AG08395 (cell line): ENCODE measurements at places on chromosomes 6 and 20.

- peak; percentile 41 for DNase-seq
Measured at GRCh38 chr6:33983109-33983716, 162.7 kb downstream of the GRM4 start.

- no peak for DNase-seq
Measured at GRCh38 chr6:91082311-91082832, 495.5 kb upstream of the MAP3K7 start.

GRCh38 chr6:125714441-125715090 is 34.9 kb upstream of the HEY2 start:
- DNase-seq: no peak

DNA sequence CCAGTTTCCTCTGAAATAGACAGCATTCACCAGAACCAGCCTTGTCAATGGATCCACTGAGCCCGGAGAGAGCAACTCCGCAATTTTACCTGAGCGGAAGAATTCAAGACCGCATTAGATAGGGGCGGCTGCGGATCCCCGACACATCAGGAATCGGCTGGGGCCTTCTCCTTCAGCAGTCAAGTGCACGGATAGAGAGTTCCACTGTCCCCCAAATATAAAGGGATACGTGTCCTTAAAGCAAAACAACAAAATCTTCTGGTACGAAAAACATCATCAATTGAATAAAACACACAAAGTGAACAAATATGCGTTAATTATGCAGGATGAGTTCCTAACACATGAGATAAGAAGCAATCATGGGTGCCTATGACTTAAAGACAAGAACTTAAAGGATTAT is 18.3 kb downstream of the SERPINB6 start:
- DNase-seq: no peak

GRCh38 chr20:36975099-36975818 is 23.8 kb upstream of the SAMHD1 start:
- no peak for DNase-seq

GRCh38 chr6:8057263-8057662 is 6.9 kb downstream of the BLOC1S5 start:
- DNase-seq: no peak
